ENCODE measurements at places on chromosomes 6 and 20. TPM values are rescaled to one million over a fixed set of nuclear protein-coding genes. Genes with fewer than 3 reads are reported as not detected.

DNA sequence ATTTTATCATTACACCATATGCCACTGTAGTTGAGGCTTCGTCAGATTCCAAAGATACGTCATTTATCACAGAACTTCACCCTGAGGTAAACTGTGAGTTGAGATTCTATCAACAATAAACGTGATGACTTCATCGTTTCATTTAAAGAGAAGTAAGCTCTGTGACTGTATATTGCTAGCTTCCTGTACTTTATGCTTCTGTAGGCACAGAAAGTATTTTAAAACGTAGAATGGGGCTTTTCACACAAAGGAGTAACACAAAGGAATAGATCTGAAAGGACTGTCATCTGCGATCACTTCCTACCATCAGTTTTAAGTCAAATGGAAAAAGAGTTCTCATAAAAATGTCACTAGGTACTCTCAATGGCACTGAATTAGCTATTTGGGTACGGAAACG lies 234.4 kb upstream of the MCHR2 start:
- no peak for DNase-seq

GRCh38 chr20:19448632-19449031 lies 236.2 kb downstream of the SLC24A3 start:
- DNase-seq, result no peak

The APCDD1L gene
- polyA plus RNA-seq, result 4.5 TPM

The MUC22 gene
- polyA plus RNA-seq, result not detected

- DNase-seq, result no peak
Measured at GRCh38 chr6:116550796-116551195, 2.8 kb upstream of the CALHM4 start.

DNA sequence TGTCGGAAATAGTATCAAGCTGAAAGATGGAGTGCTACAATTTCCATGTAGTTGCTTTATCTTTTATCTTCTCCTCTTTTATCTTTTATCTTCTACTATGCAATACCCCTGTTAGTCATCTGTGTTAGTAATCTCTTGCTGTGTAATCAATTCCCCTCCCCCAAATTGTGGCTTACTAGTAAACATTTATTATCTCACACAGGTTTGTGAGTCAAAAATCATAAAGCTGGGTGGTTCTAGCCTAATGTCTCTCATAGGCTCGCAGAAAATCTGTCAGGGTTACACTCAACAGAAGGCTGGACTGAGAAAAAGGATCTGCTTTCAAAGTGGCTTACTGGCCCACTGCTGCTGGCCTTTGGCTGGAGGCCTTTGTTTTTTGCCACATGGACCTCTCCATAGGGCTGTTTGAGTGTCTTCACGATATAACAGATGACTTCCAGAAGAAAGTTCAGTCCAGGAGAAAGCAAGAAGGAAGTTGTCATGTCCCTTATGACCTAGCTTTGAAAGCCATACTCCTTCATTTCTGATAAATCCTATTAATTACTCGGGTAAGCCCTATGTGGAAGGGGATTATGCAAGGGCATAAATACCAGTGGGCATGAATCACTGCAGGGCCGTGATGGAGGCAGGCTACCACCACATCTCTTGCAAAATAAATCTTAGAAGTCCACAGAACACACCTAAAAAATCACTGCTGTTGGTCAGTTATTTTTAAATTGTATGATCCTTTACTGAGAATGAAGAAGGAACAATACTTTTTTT lies 24.5 kb upstream of the PTCHD4 start:
- no peak for DNase-seq
